Uterine smooth muscle cell (primary cell): ENCODE measurements at places on chromosomes 7 and 10. TPM values are rescaled to one million over a fixed set of nuclear protein-coding genes. Genes with fewer than 3 reads are reported as not detected.

INA gene
- 0.50 and 1.3 TPM in 2 replicates for total RNA-seq

STEAP2 gene
- 16.8 and 19.0 TPM in 2 replicates for total RNA-seq

BTBD16 gene
- total RNA-seq: not detected in 2 replicates

TMEM229A gene
- not detected in 2 replicates for total RNA-seq

FZD8 gene
- total RNA-seq: 20.2 and 39.5 TPM in 2 replicates

AGMO gene
- not detected in 2 replicates for total RNA-seq

ZNF33B gene
- 4.0 and 6.5 TPM in 2 replicates for total RNA-seq

CALML5 gene
- not detected in 2 replicates for total RNA-seq

OAT gene
- total RNA-seq: 188 and 219 TPM in 2 replicates

TMEM168 gene
- total RNA-seq: 21.8 and 23.1 TPM in 2 replicates

CTAGE6 gene
- total RNA-seq: 0.12 and 0.44 TPM in 2 replicates
